ENCODE measurements at places on chromosomes 7 and 10.

- DNase-seq, result no peak
Observed at GRCh38 chr10:55277549-55277948, 476.5 kb upstream of the PCDH15 start.

DNA sequence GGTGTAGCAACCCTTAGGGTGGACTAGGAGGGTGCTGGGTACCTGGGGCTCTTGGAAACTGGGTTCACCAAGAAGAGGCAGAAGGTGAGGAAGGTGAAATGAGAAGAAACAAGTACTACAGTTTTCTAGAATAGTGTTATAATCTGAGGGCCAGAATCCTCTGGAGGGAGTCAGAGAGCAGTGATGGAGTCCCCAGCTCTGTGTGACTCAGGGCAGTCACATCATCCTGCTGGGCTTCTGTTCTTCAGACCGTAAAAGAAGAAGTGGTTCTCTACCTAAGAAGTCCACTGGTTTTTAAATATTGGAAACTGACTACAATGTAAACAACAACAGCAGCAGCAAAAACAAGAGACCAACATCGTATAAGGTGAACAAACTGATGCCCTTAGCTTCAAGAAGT, 197.3 kb downstream of the PRPF18 start:
- DNase-seq, result no peak

DNA sequence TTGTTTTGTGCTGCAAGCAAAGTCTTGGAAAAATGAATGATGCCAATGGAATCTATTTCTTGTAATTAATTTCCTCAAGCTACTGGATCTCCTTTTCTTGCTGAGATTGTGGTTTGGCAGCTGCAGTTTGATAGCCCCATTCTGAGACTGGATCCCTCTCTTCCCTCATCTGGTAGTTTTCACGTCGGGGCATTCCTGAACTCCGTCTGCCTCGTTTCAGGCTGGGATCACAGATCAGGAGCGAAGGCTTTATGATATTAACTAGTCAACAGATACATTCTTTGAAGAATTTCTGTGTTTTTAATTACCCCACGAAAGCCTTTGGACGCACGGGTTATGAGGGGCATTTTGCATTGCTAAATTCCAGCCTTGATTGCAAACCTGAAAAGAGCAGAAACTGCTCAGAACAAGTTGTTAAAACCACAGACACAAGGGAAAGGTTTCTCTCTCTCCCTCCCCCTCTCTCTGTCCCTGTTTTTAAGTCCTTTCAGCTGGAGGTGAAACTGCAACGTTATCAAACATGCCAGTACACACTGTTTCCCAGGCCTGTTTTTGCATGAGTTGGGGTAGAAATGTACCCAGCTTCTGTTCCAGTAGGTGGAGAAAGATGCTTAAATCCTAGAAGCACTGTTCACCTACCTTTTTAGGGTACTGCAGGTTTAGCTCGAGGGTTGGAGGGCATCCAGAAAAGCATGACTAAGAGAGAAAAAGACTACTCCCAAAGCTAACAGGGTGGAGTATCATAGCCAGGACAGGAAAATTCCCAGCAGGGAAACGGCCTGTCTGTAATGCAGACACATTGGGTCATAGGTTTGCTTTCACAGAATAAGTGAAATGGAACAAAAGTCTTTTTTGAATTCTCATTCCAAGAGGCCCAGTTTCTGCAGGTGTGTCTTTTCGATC, 124.3 kb downstream of the CUX1 start:
- DNase-seq, result no peak

- no peak for DNase-seq
Observed at GRCh38 chr7:91596287-91596686, 284.2 kb downstream of the MTERF1 start.

- peak; percentile 35 for DNase-seq
Observed at GRCh38 chr10:126387041-126387921, 996 bp downstream of the ADAM12 start.

DNA sequence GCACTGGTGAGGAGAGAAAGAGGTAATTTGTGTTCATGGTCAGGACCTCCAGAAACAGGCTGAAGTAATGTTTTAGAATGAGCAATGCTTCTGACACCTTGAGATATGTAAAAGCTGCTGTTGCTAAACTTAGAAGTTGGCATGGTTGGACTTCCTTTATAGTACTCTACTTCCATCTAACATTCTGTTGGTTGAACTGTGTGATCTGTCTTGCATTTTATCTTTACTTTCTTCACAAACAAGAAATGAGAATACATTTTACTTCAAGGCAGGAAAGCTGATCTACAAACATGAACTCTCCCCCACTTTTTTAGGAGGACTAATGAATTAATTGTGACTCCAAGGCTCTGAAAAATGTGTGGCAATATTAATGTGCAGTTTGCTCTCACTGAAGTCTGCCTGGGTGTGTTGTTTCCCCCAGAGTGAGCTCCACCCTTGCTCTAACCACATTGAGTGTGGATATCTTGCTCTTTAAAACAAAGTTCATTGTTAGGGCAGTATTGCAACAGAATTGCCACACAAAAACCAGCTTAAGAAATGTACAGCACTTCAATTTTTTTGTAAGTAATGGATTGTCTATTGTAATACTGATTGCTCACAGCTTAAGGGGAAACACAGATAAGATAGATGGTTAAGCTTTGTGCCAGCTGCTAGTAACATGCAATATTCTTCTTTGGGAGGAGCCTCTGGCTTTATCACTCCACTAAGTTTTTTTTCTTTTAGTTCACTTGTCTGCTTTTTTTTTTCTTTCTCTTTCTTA, 69.0 kb downstream of the ADD3 start:
- no peak for DNase-seq

DNA sequence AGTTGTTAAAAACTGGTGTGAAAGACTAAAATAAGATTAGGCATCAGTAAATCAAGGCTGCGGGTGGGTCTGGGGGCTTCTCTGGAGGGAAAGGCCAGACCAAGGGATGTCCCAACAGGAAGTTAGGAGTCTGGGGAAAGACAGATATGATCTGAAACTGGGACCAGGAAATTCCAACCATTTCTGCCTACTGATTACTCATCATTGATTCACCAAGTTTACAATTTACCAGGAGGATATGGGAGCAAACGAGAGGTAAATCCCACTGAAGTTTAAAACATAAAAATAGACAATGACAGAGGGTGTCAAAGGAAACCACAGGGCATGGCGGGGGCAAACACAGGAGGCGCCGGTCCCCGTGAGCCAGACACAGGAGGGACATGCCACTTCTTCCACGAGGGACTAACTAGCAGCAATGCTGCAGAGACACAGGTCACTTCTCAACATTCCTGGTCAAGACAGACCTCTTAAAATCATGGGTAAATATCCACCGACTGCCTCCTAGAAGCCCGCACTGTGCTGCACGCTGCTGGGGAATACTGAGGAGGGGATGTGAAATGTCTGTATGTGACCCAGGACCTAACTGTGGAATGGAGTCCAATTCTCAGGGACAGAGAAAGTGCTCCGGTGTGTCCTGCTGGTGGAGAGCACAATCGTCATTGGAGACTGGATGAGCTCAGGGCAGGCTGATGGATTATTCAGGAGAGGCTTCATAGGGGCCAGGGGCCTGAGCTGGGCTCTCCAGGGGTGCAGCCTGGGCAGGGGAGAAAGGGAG, 153.4 kb upstream of the KLF14 start:
- DNase-seq, result no peak

GRCh38 chr7:140604760-140605159, 35.9 kb downstream of the DENND2A start:
- no peak for DNase-seq

- DNase-seq, result no peak
Observed at GRCh38 chr10:64116707-64117106, 595.5 kb downstream of the REEP3 start.

GRCh38 chr10:100184840-100185239, 989 bp downstream of the ERLIN1 start:
- no peak for DNase-seq

- DNase-seq, result no peak
Observed at GRCh38 chr7:25653384-25653783, 425.1 kb upstream of the NPVF start.

DNA sequence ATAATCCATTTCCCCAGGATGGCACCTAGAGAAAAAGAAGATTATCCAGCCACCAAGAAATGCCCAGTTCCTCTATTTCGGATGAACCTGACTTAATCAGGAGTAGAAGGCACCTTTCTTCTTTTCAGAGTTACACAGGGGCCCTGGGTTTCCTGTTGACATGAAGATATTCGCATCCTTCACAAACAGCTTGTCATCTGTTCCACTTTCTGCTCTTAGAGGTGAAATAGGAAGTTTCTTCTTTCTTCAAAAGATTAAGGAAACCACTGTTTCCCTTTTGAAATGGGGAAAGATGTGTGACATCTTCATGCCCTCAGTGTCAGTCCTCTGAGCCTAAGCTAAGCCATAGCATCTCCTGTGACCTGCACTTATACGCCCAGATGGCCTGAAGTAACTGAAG, 39.1 kb upstream of the RAB18 start:
- DNase-seq, result no peak

GRCh38 chr10:66835400-66835799, 90.4 kb upstream of the LRRTM3 start:
- no peak for DNase-seq

GRCh38 chr7:25853314-25853713, 298.7 kb upstream of the NFE2L3 start:
- no peak for DNase-seq

DNA sequence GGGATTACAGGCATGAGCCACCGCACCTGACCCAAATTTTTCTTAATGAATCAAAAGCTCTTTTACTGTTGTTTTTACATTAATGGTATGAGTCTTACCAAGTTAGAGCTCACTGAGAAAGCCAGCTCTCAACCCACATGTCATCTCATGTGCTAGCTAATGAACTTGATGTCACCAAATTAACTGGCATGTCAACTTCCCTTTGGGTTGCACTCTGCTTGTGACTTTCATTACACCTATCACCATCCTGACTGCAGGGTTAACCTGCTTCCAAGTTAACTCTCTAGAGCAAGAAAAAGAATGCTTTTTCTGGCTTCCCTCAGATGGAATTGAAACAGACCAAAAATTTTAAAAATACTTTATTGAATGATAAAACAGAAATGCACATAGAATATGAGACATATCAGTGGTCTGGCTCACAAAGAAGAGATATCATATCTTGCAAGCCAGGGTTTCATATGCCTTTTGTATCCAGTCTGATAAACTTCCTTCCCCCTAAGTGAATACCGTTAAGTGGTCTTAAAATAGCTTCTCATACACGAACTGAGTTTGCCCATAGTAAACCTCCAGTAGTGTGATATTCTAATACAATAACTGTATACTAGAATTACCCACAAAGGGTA, 42.9 kb upstream of the TRIM24 start:
- DNase-seq, result no peak

DNA sequence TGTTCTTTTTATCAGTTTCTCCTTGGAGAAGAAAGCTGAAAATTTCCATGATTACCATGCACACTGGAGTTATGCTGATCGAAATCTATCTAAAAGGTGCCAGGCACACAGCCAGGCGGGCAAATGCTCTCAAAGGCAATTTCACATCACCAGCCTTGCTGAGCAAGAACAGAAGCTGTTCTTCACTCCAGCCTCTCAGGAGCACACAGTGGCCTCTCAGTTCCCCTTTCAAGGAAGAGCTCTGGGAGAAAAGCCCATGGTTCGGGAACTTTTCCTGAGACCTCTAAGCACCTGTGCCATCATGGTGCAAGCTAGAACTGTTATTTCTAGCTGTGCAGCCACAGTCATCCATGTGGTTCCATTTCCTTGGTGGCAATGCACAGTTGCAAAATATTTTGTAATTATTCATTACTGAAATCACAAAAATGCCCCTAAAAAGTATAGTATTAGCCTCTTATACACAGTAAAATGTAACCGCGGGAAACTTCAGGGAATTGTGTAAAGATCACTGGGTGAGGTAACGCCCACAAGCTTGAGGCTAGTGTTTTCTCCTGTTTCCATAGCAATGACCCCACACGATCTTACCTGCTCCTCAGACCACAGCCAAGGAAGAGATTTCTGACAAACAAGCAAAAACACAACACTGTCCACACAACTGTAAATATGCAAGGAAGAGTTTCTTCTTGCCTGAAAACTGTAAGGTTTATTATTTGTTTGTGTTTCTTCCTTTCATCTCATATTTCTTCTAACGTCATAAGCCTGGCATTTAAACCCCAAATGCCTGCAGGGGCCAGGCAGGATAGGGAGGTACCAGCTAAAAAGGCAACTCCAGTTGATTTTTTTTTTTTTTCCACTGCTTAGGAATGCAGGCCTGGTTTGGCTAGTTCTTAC, 121.2 kb downstream of the FAM107B start:
- no peak for DNase-seq

- DNase-seq, result no peak
Observed at GRCh38 chr7:70884440-70884764, 247.5 kb upstream of the GALNT17 start.

DNA sequence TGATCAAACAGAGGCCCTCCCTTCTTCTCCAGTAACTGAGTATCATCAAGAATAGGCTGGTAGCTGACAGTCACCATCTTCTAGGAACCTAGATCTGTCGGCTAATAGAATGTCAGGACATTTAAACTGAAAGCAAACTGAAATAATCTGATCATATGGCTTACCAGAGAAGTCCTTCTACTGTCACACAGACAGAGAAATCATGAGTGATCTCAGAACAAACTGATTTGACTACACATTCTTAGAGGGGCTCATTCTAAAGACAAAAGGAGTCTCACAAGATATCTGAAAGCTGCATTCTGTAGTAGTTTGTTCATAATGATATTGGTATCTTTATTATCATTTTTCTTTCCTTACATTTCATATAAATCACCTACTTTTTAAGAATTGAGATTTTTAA, 130.9 kb upstream of the ADCY1 start:
- DNase-seq, result no peak

- DNase-seq, result peak; percentile 9
Observed at GRCh38 chr10:127977357-127978009, 70.6 kb downstream of the PTPRE start.

DNA sequence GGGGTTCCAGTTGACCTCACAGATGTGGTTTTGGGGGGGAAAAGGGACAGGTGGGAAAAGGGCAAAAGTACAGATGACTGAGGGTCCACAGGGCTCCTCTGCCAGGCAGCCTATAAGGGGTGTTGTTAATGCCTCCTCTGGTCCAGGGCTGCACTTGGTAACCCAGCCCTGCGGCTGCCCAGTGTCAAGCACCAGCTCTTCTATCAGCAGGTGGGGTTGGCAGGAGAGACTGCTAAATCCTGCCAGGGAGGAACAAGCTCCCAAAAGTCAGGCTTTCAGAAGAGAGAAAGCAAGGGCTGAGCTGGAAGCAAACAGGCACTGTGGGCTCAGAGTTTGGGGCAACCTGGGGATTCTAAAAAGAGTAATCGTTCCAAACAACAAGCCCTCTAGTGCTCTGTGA, 39.1 kb downstream of the LRRC20 start:
- DNase-seq, result no peak

GRCh38 chr10:1270906-1271305, 214.7 kb downstream of the WDR37 start:
- DNase-seq, result no peak

- DNase-seq, result peak; percentile 44
Observed at GRCh38 chr7:100353685-100354330, 4.1 kb upstream of the PILRB start.

- DNase-seq, result no peak
Observed at GRCh38 chr10:122127943-122128342, 139.0 kb downstream of the TACC2 start.

GRCh38 chr7:80134536-80135308, at the start of gene GNAI1:
GNAI1 (plus strand) TSS chr7:80134831; CDS start chr7:80135161, 330 bp downstream.
- DNase-seq, result no peak
